ENCODE measurements at places on chromosomes 7 and 10.

- DNase-seq, result no peak
These were observed 19.8 kb downstream of the SHH start for GRCh38 chr7:155792315-155792960.

DNA sequence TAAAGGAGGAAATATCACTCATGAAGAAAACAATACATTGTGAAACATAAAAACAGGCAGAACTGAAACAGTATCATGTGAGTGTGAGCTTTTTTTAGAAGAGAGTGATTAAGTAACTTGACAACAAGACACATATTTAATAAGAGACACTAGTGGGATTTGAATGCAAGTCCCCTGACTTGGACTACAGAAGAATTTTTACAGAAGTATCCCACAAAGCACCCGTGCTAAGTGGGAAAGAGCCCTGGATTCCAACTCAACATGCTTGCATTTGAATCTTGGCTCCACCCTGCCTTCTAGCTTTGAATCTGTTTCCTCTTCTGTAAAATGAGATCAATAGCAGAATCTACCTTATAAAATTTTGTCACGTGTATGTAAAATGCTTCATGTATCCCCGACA lies 166.2 kb downstream of the ZNF365 start:
- DNase-seq, result no peak

- DNase-seq, result no peak
These were observed 4.1 kb upstream of the ARHGAP22 start for GRCh38 chr10:48608976-48609375.

DNA sequence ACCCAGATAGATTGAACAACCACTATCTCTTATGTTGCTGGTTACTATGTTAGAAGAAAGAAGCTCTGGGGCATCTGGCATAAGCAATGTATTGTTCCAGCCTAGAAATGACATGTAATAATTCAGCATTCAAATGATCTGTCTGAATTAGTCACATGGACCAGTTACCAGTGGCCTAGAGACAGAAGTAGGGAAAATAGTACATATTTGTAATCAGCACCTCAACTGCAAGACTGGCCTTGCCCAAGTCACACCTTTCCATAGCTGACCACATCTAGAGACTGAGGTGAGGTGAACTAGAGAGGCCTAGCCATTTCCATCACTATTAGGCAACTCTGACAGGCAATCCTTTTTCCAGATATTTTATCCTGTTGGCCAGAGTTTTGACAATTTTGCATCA lies 315.6 kb upstream of the KCND2 start:
- DNase-seq, result no peak

Measured in H1 (cell line).